ENCODE measurements at places on chromosomes 16 and 17. TPM values are rescaled to one million over a fixed set of nuclear protein-coding genes. Genes with fewer than 3 reads are reported as not detected.

- DNase-seq: no peak
Measured at GRCh38 chr17:3843935-3844516, 2.0 kb downstream of the NCBP3 start.

PRR35 gene
- polyA plus RNA-seq: 14.0 TPM

SERPINF2 gene
- polyA plus RNA-seq: 78.3 TPM

GRCh38 chr16:56645838-56646237 lies 5.8 kb upstream of the MT1B start:
- DNase-seq: no peak

GRCh38 chr16:72410492-72410891 lies 238.5 kb upstream of the PMFBP1 start:
- no peak for DNase-seq

DNA sequence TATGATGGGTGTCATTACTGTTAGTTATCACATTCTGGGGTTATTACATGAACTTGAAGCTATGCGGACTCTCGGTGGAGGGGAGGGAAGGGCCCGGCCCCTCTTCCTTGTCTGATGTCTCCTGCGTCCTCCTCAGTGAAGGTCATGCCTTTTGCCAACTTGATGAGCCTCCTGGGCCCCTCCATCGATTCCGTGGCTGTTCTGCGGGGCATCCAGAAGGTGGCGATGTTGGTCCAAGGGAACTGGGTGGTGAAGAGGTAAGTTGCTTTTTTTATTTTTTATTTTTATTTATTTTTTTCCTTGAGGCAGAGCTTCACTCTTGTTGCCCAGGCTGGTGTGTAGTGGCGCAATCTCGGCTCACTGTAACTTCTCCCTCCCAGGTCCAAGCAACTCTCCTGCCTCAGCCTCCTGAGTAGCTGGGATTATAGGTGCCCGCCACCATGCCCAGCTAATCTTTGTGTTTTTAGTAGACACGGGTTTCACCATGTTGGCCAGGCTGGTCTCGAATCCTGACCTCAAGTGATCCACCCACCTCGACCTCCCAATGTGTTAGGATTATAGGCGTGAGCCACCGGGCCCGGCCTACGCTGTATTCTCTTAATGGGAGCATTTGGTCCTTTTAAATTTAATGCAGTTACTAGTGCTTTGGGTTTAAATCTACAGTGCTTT lies 21.6 kb downstream of the POLR3E start:
- no peak for DNase-seq
